Brain pericyte (primary cell): ENCODE measurements at places on chromosomes 2 and 18.

DNA sequence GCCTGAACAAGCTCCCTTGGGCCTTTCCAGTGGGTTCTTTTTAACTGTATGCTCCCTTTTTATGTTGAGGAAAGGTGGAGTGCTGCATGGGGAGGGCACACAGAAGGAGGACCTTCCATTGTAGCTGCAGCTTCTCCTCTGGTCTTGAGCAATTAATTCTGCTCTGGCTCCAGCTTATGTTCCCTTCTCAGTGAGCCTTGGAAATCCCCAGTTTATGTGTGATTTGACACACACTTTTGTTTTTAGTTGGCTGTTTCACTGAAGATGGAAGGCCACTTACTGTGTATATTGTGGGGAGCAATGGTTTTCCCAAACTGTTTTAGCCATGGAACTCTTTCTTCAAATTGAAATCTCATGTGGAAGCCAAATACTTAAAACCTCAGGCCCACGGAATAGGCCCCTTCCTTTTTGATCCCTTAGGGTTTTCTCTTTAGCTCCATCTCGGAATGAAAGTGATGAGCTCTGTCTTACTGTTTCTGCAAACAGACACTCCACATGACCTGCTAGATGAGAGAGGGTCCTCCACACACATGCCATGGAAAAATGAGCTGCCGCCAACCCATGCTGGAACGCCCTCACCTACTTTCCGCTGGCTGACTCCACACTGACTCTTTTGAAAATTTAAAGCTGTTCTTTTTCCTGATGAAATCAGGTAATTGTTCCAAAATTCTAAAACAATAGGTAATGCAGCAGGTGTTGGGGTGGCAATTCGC is 280.9 kb upstream of the SIX2 start:
- DNase-seq: no peak

DNA sequence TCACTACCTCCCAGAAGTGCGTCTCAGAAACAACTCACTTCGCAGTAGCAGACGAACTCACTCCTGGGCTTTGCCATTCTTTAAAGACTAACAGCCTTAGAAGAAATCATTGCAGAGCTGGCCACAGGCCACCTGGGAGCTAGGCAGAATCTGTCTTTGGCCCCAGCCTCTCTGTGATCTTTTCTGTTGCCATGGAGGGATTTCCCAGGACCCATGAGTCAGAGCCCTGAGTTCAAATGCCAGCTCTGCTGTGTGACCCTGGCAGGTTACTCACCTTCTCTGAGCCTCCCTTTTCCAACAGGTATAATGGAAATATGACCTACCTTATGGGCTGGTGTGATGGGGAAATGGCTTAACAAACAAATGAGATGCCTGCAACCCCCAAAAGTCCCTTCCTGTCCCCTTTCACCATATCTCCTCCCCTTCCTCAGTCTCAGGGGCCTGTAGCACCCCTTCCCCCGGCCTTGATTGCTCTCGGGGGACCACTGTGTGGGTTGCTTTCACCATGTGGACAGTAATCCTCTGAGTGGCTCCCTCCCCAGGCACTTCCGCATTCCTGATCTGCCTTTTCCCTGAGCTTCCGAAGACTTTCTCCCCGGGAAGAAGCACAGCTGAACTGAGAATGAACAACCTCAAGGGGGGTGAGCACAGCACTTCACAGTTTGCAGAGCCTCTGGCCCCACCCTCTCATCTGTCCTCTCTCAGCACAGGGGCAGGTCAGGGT is 34.0 kb upstream of the SLC66A3 start:
- DNase-seq: no peak

GRCh38 chr2:237782181-237782580 is 16.4 kb upstream of the RBM44 start:
- DNase-seq: no peak

DNA sequence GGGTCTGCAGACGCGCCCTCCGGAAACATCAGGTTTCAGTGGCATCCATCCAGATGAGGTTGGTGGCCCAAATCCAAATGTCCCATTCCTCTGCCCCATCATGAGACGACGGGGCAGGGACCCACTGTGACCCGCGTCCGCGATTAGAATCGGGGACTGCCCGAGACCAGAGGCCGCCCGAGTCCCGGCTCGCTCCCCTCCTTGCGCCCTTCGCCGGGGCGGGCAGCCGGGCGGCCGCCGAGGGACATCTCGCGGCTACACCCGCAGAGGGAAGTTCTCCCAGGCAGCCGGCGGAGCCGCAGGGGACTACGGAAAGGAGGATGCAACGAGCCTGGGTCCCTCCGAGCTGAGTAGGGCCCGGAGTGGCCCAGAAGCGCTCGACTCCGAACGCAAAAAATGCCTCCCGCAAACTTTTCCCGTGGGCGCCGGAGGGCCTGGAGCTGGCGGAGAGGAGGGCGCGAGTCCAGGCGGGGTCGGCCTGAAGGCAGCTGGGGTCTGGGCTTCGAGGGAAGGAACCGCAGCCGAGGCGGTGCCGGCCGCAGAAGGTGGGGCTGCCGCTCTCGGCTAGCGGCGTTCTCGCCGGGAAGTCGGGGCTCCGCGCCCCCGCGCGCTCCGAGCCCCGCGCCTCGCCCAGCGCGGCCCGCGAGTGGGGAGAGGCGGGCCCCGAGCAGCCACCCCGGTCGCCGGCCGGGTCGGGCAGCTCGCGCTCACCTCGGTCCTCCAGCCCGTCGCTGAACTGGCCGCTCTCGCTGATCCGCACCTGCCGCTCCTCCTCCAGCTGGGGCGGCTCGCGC is 580 bp downstream of the TMEM163 start:
- DNase-seq: no peak

DNA sequence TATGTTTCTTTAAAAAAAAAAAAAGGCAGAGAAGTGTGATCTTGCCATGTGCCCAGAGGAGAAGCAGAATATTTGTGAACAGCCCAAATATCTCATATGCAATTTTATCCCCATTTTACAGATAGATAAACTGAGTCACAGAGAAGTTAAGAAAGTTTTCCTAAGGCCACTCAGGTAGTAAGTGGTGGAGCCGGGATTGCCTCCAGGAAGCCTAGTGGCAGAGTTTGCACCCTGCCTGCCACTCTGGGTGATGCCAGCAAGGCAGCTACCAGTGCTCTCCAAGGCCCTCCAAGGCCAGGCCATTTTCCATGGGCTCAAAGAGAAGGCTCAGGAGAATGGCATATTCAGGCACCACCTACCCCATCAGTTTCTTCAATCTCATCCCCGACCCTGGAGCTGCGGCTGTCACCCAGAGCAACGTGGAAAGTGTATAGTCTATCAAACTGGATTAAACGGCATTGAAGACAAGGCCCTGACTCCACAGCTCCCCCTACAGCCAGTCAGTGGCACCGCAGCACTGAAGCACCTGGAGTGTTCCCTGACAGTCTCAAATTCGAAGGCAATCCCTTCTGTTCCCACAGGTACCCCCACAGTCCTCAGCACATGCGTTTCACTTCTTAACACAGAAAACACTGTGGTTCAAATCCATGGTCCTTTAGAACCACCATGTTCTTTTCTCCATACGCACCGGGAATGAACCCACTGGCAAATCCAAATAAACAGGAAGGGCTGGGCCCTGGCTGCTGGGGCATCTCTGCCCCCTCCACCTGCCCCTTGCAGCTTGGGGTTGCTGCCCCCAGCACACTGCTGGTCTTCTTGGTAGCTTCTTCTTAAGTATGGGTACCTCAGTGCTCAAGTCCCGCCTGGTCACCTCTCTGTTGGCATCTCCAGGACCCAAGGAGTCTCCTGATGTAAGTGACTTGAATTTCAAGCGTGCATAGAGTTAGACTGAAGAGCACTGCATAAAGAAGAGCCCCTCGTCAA is 175.3 kb downstream of the INHBB start:
- DNase-seq: no peak
